ENCODE measurements at places on chromosomes 16 and 17. TPM values are rescaled to one million over a fixed set of nuclear protein-coding genes. Genes with fewer than 3 reads are reported as not detected.

C17orf50 gene
- not detected for total RNA-seq

DPEP3 gene
- total RNA-seq = not detected

PRSS27 gene
- total RNA-seq = 0.22 TPM

MED31 gene
- total RNA-seq = 26.9 TPM

WNT3 gene
- total RNA-seq = 2.6 TPM

CPHXL gene
- total RNA-seq = not detected

ELOB gene
- total RNA-seq = 129 TPM

PLA2G10 gene
- total RNA-seq = not detected

XAF1 gene
- 12.8 TPM for total RNA-seq

GRAPL gene
- total RNA-seq = 21.1 TPM

HOXB2 gene
- 8.1 TPM for total RNA-seq

TNS4 gene
- not detected for total RNA-seq

PYDC1 gene
- not detected for total RNA-seq

TRPV2 gene
- total RNA-seq = 35.9 TPM

IRX5 gene
- total RNA-seq = 0.93 TPM

SAMD14 gene
- total RNA-seq = 3.1 TPM

ZNF830 gene
- 14.9 TPM for total RNA-seq

KRTAP4-6 gene
- not detected for total RNA-seq

KRT9 gene
- not detected for total RNA-seq

CDH13 gene
- total RNA-seq = 59.2 TPM

PRRT2 gene
- 1.8 TPM for total RNA-seq

MRPS7 gene
- 82.3 TPM for total RNA-seq

ADORA2B gene
- 10.7 TPM for total RNA-seq

EPX gene
- not detected for total RNA-seq

SCGB1C2 gene
- not detected for total RNA-seq

PDILT gene
- total RNA-seq = not detected

HASPIN gene
- total RNA-seq = 11.8 TPM

PRR11 gene
- 64.6 TPM for total RNA-seq

RPRML gene
- total RNA-seq = not detected

ZNF594 gene
- total RNA-seq = 5.2 TPM

SDR42E2 gene
- 0.07 TPM for total RNA-seq

CBFA2T3 gene
- total RNA-seq = not detected

PDPR gene
- 24.9 TPM for total RNA-seq

ANKS4B gene
- not detected for total RNA-seq

SPHK1 gene
- total RNA-seq = 131 TPM

VPS9D1 gene
- 6.9 TPM for total RNA-seq

CD300E gene
- total RNA-seq = not detected

TNK1 gene
- total RNA-seq = 0.27 TPM

GCSH gene
- total RNA-seq = 30.7 TPM

GSDMA gene
- total RNA-seq = not detected

EVPLL gene
- not detected for total RNA-seq

PFAS gene
- 80.9 TPM for total RNA-seq

KRTAP1-5 gene
- not detected for total RNA-seq

TMIGD1 gene
- total RNA-seq = not detected

CRYBA1 gene
- total RNA-seq = not detected

KRT40 gene
- not detected for total RNA-seq

PRSS36 gene
- total RNA-seq = 0.14 TPM

PIGS gene
- total RNA-seq = 43.0 TPM

UBTF gene
- total RNA-seq = 74.1 TPM

EME1 gene
- total RNA-seq = 4.7 TPM

LGALS9C gene
- total RNA-seq = not detected
